ENCODE measurements at places on chromosomes 3 and 15. TPM values are rescaled to one million over a fixed set of nuclear protein-coding genes. Genes with fewer than 3 reads are reported as not detected.
A peak's percentile ranks its signal among the peaks of the same experiment; 100 is the strongest.

PLA2G4E gene
- total RNA-seq = 1.9 TPM

- no peak for DNase-seq
Measured at GRCh38 chr3:127654374-127654773, 18.4 kb upstream of the ABTB1 start.

DNA sequence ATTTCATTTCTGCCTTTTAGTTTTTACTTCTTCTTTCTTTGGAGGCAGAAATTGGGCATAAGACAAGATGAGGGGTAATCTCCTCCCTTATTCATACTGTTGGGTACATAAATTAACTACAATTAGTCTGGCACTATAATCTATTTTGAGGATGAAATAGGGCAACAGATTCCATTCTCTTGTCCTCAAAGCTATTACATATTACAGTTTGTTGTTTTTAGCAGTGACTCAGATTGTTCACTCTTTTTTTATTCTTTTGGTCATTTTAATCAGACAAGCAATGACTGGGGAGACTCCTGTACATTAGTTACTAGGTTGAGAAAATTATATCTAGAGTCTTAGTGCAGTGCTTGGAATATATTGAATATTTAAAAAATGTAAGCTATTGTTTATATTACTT is 556.0 kb downstream of the OTOL1 start:
- no peak for DNase-seq

DNA sequence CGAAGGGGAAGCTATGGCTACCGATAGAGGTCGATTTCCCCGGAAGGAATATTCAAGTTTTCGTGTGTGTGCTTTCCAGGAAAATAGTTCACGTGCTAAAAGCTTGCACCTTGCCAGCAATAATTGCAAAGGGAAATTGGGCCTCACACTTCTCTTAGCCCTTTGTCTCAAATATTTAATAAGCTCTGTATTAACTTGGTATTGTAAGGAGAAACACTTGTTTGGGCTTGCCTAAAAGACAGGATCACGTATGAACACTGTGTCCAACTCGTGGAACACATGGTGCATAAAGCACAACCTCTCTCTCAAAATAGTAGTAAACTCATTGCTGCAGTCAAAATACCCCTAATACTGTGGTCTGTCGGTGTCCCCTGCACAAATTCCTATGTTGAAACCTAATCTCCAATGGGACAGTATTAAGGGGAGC is 352 bp upstream of the TMF1 start:
- no peak for DNase-seq

CASR gene
- not detected for total RNA-seq

PIERCE2 gene
- not detected for total RNA-seq

HRH1 gene
- 9.6 TPM for total RNA-seq

GRCh38 chr3:112908252-112908651 is 61.6 kb upstream of the CD200R1L start:
- no peak for DNase-seq

GPR87 gene
- 2.3 TPM for total RNA-seq

DNA sequence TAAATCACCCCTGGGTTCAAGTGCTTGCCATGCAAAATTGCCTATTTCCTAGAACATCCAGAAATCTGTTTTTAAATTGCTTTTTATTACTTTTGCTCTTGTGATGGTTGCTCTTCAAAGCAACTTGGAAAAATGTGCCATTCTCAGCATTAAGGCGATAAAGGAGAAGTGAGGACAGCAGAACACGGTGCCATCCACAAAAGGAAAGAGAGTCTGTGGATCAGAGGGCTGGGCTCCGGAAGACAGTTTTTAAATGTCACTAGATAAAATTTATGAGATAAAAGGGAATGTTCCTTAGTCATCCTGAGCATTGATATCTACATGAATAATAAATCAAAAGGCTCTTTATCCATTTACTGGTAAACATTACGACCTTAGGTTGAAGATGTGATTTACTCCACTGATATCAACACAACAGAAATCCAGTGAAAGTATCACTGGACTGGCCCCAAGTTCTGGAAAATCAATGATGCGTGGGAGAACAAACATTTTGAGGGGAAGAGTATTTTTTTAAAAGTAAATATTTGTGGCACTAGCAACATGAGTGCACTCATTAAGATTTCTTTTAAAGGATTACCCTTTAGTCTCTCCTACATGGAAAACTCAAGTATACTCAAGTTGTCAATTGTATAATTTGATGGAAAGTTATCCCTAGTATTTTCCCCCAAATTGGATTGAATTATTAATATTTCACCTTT is 554.7 kb downstream of the FHIT start:
- DNase-seq = no peak

GRCh38 chr3:27360113-27361078 is 8.8 kb downstream of the NEK10 start:
- no peak for DNase-seq

NAALADL2 gene
- 76.0 TPM for total RNA-seq

MB21D2 gene
- 12.7 TPM for total RNA-seq

GRCh38 chr15:50837256-50837770 is 71.2 kb upstream of the AP4E1 start:
- no peak for DNase-seq

GRCh38 chr15:40445421-40445922 is 4.7 kb downstream of the BAHD1 start:
- DNase-seq = no peak

DNA sequence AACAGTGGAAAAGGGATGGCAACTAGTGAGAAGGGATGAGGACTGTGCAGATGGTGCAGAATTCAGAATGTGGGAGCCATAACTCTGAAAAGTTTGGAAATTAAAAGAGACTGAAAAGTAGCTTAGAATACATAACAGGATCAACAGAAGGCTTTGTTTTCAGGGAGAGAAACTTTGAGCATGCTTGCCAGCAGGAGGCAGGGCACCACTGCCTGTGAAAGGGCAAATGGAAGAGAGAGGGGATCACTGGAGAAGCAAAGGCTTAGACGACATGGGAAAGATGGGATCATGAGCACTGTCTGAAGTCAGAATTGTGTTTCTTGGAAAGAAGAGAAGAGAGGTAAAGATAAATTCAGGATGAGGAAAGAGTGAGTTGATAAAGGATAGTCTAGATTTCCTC is 99.6 kb downstream of the ABI3BP start:
- DNase-seq = no peak

GRCh38 chr3:185998136-185998535 is 60.3 kb upstream of the TRA2B start:
- DNase-seq = no peak

GRCh38 chr3:136939489-136939888 is 18.3 kb upstream of the IL20RB start:
- DNase-seq = no peak

GRCh38 chr3:63413523-63413922 is 135.4 kb downstream of the SYNPR start:
- DNase-seq = peak; percentile 5

GRCh38 chr15:42156243-42156922 is at the start of gene PLA2G4F:
Gene PLA2G4F (minus strand): TSS chr15:42156636. CDS start chr15:42156549, 87 bp downstream.
- no peak for DNase-seq

DNA sequence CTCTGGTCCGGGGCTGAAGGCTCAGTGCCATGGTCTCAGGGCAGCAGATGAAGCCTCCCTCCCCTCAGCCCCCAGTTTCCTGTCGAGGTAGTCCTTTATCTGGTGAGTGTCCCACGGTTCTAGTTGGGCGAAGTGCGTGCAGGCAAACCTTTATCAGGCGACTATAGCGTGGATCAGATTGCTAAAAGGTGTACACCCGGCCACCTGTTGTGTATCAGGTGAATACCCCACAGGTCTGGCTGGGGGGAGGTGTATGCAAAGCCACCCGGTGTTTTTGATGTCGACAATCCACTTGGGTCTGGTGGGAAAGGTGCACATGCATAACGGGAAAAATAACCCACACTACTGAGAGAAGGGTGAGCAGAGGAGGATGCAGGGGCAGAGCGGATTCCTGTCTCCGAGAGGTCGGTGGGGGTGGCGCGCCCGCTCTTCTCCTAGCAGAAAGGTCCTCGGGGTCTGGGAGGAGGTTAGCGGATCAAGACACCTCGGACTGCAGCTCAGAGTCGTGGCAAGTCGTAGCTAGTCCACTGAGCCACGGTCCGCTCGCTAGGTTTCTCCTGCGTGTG is 507 bp downstream of the SLC12A6 start:
- no peak for DNase-seq

GRCh38 chr3:183182073-183182472 is 19.5 kb upstream of the LAMP3 start:
- no peak for DNase-seq

DNA sequence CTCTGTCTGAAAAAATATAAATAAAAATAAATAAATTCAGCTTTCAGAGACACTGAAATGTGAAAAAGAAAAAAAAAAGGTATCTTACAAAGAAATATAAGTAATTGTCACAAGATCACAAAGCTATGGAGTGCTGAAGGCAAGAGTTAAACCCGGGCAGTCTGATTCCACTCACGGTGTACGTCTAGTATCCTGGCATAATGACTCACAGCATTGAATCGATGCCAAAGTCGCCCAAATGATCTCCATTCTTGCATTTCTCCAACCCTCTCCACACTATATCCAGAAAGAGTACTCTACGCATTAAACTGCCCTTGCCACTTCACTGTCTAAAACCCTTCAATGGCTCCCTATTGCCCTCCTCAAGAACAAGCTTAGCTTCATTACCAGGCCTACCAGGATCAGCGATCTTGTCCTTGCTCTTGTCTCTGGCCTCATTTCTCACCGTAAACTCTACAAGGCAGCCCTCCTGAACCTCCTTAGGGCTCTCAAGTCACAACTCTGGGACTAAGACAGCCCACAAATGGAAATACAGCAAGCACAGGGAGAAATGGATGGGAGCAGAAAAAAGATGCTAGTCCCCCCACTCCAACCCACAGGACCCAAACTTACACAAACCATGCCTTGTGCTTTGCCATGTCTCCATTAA is 7.7 kb downstream of the SUCLG2 start:
- DNase-seq = no peak

FANCD2OS gene
- not detected for total RNA-seq

DNA sequence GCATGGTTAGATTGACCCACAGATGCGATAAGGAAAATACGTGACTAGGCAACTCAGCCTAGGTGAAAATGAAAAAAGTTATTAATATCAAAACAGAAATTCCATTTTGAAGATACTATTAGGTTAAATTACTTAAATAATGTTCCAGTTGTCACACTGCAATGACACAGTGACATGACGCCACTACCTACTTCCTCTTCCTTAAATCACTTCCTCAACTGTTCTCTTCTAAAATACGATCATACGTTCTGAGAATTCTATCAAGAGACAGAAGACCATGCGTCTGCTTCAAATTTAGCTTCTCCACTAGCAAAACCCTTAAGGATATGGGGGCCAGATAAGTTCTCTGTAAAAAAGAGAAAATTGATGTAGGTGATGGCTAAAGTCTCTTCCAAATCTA is 18.2 kb downstream of the CMTM6 start:
- no peak for DNase-seq

DNA sequence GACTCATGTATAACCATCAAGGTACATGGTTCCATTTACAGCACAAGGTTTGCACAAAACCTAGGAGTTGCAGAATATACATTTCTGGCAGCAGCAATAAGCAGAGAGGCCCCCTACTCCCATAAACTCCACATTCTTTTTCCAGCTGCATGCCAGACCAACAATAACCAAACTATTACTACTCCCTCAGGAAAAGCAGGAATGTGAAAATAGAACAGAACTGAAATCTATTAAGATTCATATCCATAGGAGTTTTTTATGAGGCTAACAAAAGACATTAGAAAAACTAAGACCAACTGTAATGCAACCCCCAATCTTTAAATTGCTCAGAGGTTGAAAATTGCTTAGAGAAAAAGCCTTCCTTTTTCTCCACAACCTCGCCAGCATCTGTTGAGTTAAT is 27.6 kb upstream of the TOP2B start:
- peak; percentile 21 for DNase-seq

ATP13A3 gene
- total RNA-seq = 125 TPM

DNA sequence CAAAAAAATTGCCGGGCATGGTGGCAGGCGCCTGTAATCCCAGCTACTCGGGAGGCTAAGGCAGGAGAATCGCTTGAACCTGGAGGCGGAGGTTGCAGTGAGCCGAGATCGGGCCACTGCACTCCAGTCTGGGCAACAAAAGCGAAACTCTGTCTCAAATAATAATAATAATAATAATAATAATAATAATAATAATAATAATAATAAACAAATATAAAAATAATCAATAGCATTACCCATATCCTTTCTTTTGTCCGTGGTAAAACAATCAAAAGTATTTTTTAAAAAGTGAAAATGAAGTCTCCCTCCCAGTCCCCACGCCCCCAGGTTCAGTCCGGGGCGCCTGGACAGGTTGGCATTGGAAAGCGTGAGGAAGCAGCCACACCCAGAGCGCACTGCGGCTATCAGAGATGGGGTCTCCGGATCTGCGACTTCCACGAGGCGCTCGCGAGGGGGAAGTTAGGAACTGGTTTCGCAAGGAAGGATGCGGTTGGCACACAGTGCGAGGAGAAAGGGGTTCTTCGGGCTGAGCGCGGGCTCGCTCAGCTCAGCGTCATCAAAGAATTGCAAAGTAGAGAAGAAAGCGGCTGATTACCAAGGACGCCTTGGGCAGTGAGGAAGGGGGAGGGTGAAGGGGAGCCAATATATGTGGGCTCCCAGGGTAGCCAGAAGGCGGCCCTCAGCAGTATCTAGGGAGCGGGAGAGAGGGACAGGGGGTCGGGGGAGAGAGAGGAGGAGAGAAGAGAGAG is 69.5 kb upstream of the EPHB3 start:
- DNase-seq = no peak

MME gene
- total RNA-seq = 11.5 TPM

ARPIN gene
- 23.2 TPM for total RNA-seq

TM4SF1 gene
- 90.2 TPM for total RNA-seq

DNA sequence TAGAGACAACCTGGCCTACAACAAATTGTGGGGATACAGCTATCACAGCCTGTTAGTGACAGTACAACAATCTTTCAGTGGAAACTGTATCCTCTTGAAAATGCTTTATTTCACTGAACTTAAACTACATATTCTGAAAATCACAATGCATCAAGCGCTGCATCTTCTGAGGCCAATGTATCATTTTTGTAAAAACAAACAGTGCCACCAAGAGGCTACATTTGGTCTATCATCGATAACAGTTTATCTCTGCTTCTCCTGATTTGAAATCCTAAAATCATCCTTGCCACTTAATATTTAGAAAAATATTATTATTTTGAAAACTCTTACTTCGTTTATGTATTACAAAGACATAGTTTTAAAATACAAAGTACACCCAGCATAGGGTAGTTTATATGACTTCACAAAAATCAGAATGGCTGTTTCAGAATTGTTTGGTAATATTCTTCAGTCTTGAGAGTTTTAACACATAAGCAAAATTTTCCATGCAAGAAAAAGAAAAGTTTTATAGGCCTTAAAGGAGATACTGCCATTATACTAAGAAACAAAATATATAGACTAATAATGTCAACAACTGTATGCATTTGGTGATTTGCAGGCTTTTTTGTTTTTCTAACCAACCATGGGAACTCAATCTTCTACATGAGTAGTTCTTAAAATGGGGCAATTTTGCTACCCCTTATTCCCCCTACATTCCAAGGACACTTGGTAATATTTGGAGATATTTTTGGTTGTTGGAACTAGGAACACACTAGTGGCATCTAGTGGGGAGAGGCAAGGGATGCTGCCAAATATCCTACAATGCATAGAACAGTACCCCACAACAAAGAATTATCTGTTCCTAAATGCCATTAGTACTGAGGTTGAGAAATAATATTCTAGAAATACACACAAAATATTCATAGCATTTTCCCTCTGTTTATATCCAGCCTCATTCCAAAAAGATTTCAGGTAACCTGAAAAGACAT is 42.3 kb downstream of the WDR72 start:
- peak; percentile 35 for DNase-seq

All from tongue (tissue), 3 donors.